ENCODE measurements at places on chromosomes 5 and 9.

- no peak for DNase-seq
Measured at GRCh38 chr5:66242050-66242715, 98.1 kb downstream of the SREK1 start.

- DNase-seq = no peak
Measured at GRCh38 chr5:53100606-53101005, 9.0 kb downstream of the MOCS2 start.

GRCh38 chr9:111149018-111149759, 110.9 kb upstream of the LPAR1 start:
- DNase-seq = peak; percentile 8

DNA sequence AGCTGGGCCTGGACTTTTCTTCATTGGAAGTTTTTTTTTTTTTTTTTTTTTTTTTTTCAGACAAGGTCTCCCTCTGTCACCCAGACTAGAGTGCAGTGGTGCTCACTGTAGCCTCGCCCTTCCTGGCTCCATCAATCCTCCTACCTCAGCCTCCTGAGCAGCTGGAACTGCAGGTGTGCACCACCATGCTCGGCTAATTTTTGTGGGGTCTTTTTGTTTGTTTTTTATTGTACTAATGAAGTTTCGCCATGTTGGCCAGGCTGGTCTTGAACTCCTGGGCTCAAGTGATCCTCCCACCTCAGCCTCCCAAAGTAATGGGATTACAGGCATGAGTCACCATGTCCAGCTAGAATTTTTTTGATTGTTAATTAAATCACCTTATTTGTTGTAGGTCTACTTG, 3.6 kb downstream of the DNAJC18 start:
- DNase-seq = no peak

GRCh38 chr9:116437411-116438370, 249.4 kb upstream of the TRIM32 start:
- no peak for DNase-seq

DNA sequence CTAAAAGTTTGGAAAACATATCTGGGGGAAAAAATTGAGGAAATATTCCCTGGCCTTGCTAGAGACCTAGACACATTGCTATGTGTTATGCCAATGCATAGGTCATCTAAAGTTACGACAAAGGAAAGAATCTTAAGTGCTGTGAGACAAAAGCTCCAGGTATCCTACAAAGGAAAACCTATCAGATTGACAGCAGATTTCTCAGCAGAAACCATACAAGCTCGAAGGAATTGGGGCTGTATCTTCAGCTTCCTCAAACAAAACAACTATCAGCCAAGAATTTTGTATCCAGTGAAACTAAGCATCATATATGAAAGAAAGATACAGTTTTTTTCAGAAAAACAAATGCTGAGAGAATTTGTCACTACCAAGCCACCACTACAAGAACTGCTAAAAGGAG, 234.4 kb downstream of the CDH18 start:
- DNase-seq = no peak

- DNase-seq = no peak
Measured at GRCh38 chr5:112161392-112161748, 257.7 kb downstream of the EPB41L4A start.

- DNase-seq = no peak
Measured at GRCh38 chr5:9316733-9317132, 229.1 kb downstream of the SEMA5A start.

DNA sequence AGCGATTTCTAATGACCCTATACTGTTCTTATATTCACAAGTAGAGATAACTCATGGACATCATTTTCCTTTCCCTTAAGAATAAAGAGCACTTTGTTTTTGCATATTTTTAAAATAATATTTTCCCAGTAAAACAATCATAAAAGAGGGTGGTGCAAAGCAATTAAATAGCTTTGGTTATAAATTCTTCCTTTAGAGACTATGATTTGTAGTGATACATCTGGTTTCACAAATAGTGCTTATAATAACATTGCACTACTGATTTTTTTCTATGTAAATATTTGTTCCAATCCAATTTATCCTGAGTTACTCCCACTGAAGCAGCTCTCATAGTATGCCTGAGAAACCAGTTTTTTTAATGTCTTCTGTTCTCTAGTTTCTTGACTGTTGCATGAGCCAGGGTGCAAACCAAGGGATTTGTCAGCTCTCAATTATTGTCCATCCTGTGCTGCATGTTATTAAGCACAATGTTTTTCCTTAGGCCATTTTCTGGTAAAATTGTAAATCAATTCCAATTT, 74.7 kb downstream of the LURAP1L start:
- no peak for DNase-seq

DNA sequence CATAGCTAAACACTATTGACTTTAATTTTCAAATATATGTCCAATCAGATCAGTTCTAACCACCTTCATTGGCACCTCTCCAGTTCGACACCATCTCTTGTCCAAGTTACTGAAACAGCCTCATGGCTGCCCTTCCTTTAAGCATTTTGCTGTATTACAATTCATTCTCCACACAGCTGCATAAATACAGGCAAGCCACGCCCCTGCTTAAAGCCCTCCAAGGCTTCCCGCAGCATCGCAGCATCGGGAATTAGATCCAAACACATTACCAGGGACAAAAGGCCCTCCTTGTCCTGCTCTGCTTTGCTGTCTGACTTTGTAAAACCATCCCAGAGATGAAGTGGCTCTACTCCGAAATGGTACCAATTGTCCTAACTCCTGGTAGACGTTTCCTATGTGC, 75.1 kb upstream of the RAI14 start:
- DNase-seq = no peak

- no peak for DNase-seq
Measured at GRCh38 chr5:96093340-96093739, 131.7 kb upstream of the ELL2 start.

DNA sequence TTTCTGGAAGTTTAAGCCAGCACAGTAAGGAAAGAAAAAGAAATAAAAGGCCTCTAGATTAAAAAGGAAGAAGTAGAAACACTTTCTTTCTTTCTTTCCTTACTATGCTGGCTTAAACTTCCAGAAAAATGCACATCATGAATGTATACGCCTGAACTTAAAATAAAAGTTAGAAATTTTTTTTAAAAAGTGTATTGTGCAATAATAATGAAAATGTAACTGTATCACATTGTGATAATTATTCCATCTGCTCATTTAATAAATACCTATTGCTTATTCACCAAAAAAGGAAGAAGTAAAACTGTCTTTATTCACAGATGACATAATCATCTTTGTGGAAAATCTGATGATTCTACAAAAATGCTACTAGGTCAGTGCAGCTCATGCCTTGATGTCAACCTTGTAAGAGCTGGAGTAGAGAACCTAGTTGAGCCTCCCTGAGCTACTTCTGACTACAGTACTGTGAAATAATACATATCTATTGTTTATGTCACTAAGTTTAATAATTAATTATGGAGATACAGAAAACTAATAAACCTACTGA, 49.4 kb downstream of the MCTP1 start:
- no peak for DNase-seq

- DNase-seq = peak; percentile 21
Measured at GRCh38 chr9:24614070-24614469, 68.4 kb upstream of the IZUMO3 start.

DNA sequence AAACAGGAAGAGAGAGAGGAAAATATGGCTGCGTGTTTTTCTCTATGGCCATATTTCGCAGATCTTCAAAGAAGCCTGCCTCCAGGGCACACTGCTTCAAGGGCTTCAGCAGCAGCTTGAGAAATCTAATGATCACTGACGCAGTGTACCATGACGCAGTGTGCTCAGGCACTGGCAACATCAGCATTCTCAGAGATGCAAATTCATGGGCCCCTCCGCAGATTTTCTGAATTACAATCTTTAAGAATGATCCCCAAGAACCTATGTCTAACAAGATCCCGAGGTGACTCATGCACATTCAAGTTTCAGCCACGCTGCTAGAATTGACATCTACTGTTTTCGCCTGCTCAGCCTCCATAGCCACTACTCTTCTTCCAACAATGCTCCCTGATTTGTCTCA, 143.9 kb upstream of the ZNF366 start:
- DNase-seq = no peak

GRCh38 chr9:95450171-95451064, 66.4 kb downstream of the PTCH1 start:
- DNase-seq = no peak

- no peak for DNase-seq
Measured at GRCh38 chr5:156951359-156951758, 11.7 kb downstream of the TIMD4 start.

DNA sequence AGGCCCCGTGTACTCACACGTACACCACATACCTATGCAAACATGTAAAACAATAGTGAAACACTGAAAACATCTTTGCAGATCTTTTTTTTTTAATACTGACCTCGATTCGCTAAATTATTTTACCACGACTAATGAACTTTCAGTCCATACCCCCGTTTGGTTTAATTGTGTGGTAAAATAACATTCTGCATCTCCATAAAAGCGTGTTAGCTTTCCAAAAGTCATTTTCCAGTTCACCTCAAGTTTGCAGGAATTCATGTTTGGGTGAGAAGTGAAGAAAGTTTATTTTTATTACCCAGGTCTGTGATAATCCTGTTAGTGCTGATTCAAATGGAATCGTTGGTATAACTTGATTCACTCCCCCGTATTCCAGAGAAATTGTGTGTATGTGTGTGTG, 652 bp downstream of the ARSK start:
- DNase-seq = no peak

GRCh38 chr5:17735761-17736160, 101.5 kb downstream of the TAF11L14 start:
- peak; percentile 79 for DNase-seq

GRCh38 chr9:120528327-120528726, 51.6 kb downstream of the CDK5RAP2 start:
- no peak for DNase-seq

DNA sequence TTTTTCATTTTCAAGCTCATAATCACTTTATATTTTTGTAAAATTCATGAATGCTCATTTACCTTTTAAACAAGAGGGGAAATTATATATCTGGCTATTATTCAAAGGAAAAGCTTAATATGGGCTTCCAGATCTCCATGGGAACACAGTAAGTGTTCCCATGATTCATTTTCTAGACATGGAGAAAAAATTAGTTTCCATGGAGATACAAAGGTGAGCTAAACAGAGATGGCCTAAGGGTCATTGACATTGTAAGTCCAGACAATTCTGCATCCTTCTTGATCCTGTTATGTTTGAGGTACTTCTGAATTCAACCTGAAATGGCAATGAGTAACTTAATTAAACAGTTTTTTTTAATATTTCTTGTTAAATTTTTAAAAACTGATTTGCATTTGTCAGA, 341.4 kb upstream of the PRR16 start:
- DNase-seq = no peak

GRCh38 chr5:68499987-68500386, 284.4 kb downstream of the PIK3R1 start:
- DNase-seq = no peak

- DNase-seq = no peak
Measured at GRCh38 chr9:122975196-122975595, 34.4 kb downstream of the RABGAP1 start.

DNA sequence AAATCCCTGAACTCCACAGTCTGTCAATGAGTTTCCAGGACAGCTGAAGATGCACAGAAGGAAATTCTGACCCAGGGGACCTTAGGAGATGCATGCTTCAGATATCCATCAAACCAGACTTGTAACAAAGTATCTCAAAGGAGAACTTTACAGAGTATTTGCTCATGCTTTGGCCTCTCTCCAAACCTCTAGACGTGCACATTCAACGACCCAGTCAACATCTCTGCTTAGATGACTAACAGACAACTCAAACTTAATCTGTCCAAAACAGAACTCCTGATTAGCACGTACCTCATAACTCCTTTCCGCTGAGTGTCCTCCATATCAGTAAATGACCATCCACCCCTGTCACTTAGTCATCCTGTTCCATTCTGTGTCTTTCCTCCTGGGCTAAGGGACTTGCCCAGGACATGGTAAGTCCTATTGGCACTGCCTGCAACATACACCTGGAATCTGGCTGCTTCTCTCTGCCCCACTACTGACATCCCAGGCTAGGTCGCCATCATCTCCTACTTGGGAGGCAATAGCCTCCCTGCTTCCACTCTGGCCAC, 107.4 kb downstream of the LMNB1 start:
- no peak for DNase-seq

DNA sequence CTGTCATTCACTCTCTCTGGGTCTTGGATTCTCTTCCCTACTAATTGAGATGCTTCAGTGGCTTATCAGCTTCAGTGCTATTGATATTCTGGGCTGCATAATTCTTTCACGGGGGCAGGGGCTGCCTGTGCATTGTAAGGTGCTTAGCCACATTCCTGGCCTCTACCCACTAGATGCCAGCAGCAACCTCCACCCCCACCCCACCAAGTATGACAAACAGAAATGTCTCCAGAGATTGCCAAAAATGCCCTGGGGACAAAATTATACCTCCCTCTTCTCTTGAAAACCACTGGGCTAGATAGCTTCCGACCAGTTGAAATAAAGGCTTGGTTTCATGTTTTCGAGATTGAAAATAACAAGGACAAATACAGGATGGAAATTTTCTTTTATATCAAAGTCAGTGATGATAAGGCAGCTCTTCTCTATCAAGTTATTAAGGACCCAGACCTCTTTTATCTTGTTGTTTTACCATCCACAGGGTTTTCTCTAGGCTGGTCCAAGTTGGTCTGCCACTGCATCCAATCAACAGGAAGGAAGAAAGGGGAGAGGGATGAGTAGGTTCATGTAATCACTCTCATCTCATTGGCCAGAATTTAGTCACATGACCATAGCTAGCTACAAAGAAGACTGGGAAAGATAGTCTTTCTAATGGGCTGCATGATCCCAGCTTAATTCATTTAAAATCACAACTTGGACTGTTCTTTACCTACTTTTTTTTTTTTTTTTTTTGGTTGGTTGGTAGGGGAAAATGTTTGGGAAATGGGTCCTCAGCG, 92.1 kb upstream of the RANBP3L start:
- DNase-seq = no peak

GRCh38 chr5:16525651-16526050, 60.1 kb upstream of the ZNF622 start:
- DNase-seq = no peak

- no peak for DNase-seq
Measured at GRCh38 chr9:4170231-4170630, 129.6 kb downstream of the GLIS3 start.

DNA sequence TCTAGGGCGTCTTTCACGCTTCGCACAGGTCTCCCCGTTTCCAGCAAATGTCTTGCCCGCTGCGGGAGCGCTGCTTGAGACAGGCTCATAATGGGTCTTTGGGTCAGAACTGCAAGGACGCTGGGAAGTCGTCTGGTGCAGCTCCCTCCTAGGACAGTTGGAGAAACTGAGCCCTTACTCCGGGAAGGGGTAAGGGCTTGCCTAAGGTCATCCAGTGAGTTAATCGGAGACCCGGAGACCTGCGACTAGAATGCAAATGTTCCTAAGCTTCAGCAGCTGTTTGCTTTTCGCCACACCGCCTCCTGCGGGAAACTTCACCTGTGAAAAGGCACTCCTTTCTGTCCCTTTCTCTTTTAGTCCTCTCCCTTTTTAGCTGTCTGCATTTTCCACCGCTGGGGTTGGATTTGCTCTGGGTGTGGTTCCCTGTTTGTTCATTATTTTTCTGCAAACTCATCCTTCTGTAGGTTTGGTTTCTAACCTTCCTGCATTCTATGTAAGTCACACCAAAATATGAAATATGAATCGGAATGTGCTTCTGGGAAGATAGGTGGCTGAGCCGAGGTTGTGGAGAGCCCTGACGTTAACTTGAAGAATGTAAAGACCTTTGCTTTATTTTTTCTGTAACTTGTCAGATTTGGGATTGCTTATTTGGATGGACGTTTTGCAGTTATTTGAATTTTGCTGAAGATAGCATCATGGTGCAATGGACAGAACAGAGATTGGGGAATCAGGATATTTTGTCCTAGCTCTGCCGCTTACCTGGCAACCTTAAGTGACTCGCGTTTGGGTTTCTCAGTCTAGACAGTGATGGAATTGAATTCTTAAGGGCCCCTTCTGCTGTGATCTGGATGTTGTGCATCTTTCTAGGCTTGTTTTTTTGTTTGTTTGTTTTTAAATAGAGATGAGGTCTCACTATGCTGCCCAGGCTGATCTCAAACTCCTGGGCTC, 909 bp downstream of the SLC36A1 start:
- DNase-seq = no peak
